ENCODE measurements at places on chromosomes 2 and 18. TPM values are rescaled to one million over a fixed set of nuclear protein-coding genes. Genes with fewer than 3 reads are reported as not detected.

DNA sequence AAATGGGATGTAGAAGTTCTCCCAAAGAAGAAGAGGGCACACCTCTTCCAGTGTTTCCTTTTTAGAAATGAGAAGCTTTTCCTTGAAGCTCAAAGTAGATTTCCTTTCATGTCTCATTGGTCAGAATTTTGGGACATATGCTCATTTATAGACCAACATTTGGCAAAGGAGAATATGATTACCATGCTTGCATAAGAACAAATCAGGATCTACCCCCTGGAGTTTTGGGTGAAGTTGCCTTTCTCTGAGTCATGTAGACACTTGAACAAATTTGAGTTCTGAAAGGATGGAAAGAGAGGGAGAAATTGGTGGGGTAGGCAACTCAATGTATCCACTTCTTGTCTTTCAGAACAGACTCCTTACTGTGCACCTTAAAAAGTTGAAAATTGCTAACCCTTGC lies 409.0 kb downstream of the SLC4A3 start:
- DNase-seq = no peak

GRCh38 chr2:222722327-222722946 lies 51.0 kb downstream of the MOGAT1 start:
- DNase-seq = no peak

DNA sequence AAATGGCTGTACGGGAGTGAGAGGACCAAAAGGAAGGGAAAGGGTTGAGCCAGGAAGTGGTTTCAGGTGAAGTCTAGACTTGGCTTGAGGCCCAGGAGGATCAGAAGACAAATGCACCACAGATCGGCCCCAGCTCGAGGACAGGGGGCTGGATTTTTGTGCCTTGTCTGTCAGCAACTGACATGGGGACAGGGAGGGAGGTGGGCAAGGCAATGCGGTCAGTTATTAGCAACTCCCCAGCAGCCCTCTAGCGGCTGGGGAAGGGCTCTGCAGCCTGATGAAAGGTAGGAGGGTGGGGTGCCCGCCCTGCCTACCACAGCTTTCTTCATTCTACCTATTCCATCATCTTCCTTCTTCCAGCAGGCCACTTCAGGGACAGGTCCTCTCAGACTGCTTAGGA lies 50.0 kb downstream of the CPO start:
- no peak for DNase-seq

DNA sequence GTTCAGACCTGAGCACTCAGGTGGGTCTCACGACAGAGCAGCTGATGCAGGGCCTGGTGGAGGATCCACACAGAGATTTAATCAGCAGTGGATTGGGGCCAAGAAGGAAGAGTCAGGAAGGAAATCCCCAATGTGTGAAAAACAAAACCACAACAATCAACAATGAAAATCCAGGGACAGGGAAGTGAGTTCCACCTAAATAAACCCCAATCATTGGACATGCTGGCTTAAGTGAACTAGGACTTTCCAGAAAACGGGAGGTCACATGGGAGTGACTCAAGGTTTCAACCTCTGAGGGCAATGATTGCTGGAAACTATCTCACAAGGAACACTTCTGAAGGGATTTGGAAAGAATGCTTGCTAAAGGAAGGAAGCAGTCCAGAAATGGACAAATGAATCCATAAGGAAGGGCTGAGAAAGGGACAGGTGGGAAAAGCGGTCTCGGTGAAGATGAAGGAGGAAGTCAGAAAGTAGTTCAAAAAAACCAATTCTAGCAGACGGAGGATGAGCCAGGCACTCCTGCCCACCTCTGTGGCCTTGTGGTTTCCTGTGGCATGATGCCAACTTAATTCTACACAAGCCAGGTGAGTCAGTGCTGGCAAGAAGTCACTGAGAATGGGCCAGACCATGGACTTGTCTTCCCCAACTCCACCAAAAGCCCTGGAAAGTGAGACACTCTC lies 15.4 kb upstream of the XDH start:
- no peak for DNase-seq

DNA sequence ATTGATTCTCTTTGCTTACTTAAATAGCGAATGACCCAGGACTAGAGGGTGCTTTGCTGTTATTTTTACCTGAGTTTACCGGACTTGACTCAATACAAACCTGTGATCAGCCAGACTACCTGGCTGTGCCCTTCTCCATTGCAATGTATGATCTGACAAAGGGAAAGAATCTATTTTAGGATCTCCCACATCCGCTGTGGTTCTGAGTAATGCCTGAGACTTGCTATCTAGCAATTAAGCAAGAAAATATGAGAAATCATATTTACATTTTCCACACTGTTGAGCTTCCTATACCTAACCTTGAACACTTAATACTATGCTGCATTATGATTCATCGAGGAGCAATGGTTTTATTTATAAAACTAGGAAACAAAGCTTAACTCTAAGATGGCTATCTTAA lies 215.2 kb downstream of the RAD51AP2 start:
- no peak for DNase-seq

DNA sequence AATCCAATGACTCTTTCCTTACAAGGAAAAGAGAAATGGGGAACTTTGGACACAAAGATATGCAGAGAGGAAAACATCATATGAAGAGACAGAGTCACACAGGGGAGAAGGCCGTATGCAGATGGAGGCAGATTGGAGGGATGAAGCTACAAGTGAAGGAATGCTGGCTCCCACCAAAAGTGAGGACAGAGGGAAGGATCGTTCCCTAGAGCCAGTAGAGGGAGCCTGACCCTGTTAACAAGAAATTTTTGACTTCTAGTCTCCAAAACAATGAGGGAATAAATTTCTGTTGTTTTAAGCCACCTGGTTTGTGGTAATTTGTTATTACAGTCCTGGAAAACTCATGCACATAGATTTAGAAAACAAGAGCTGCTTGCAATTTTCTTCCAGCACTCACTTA lies 169.3 kb downstream of the PMAIP1 start:
- DNase-seq = no peak

DNA sequence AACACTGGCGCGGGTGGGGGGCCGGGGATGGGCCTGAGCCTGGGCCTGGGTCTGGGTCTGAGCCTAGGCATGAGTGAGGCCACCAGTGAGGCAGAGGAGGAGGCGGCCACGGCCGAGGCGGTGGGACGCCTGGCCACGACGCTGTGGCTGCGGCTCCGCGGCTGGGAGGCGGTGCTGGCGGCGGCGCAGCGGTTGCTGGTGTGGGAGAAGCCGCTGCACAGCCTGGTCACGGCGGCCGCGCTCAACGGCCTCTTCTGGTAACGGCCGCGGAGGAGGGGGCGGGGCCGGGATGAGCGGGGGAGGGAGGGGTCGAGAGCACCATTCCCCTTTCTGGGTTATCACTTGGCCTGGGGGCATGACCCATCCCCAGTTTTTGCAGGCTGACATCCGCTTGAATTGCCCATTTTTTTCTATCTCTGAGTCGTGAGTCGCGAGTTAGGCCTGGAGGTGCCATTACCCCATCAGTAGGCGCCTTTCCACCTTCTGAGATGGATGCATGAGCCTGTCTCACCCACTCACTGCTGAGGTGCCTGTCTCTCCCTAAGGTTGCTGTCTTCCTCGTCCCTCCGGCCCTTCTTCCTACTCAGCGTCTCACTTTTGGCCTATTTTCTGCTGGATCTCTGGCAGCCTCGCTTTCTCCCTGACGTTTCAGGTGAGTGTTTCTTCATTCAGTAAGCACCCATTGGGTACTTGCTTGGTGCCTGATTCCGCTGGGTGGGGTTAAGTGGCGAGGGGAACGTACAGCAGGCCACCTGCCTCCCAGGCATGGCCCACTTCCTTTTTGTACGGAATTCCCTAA lies 501 bp downstream of the RETREG2 start:
- DNase-seq = peak; percentile 47

DNA sequence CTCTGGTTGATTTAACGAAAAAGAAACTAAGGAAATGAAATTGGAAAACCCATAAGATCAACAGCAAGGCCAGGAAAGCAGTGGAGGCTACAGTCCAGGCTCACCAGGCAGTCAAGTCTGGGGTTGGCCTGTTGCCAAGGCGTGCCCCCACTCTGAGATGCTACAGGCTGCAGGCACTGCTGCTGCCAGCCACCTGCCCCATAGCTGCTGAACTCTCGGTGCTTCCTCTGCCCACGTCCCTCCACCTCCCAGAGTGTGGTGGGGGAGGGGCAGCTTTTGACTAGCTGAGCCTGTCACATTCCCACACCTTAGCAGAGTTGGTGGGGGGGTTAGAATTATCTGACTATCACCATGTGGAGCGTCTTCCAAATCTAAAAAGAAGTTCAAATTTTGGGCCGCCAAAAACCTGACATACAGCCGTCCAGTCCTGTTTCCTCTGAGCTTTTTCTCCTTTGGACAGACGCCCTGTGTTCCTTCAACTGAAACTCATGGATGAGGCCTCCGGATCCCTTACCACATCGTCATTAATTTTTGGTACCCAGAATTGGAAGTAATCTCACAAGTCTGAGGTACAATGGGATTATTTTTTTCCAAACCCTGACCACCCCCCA lies 3.9 kb upstream of the SH3RF3 start:
- DNase-seq = no peak

DNA sequence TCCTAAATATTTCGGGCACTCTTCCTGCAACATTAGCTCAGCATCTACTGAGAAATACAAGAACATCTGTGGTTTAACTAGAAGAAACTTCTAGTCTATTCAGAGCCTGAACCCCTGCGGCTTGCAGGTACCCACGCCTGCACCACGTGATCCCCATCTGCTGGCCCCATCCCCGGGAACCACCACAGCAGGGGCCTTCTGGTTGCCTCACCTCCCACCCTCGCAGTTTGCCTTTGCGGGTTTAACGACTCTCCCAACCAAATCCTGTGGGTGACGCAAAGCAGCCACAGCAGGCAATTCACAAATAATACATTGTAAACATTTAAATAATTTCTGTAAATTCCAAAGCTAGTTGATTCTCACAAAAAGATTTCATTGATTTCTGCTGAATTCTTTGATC lies 90.2 kb upstream of the TMEM18 start:
- no peak for DNase-seq

DNA sequence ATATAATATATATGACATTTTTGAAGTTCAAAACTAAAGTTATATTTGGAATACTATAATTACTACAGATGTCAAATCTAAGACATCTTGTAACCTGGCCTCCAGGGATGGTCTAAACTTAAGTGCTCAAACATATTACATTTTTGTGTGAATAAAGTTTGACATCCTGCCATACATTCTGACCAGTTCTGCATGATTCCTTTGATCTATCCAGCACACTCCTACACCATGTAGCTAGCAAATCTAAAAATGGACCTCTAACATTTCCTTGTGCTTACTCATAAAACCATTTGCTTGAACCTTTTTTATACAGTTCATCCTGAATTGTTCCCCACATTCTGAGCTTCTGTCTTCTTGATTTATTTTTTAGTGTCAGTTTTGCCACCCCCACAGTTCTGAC lies 294.3 kb upstream of the ZNF804A start:
- DNase-seq = no peak

DNA sequence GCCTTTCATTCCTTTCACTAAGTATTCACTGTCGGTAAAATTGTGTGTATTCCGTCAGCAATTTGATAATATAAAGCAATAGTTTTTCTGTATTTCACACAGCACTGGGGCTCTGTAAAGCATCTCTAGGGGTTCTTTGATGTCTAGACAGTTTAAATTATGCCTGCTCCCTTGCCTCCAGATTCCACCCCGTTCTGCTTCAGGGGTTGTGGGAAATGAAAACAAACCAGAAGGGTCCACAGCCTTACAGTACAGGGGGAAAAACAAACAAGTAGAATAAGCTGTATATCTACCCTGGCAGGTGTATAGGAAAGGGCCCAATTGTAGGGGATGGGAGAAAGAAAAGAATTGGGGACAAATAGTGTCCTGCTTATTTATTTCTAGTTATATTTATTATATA lies 63.1 kb downstream of the ASXL3 start:
- DNase-seq = no peak

DNA sequence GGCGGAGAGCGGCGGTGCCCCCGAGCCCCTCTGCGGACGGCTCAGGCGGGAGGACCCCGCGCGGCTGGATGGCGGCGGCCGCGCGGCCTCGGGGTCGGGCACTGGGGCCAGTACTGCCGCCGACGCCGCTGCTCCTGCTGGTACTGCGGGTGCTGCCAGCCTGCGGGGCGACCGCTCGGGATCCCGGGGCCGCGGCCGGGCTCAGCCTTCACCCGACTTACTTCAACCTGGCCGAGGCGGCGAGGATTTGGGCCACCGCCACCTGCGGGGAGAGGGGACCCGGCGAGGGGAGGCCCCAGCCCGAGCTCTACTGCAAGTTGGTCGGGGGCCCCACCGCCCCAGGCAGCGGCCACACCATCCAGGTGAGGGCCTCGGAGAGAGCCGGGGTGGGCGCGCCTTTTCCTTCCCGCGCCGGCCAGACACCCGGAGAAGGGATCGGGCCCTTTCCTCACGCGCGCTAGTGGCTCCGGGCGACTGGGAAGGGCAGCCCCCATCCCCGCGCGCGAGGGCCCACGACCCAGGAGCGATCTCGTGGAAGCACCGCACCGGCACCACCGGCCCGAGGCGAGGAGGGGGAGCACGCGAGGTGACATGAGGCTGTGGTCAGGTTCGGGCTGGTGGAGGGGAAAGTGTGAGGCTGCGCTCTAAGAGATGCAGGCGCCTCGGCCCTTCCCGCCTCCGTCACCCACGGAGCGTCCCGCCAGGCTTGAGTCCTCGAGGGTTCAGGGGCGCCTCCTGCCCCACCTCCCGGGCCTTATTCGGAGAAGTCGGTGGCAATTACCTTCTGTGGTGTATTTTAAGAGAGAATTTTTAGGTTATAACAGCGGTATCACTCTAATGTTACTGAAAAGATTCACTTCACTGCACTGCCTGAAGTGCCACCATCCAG lies 607 bp downstream of the LAMA3 start:
- no peak for DNase-seq

GRCh38 chr2:206521612-206522011 lies 78.3 kb downstream of the ADAM23 start:
- DNase-seq = no peak

DNA sequence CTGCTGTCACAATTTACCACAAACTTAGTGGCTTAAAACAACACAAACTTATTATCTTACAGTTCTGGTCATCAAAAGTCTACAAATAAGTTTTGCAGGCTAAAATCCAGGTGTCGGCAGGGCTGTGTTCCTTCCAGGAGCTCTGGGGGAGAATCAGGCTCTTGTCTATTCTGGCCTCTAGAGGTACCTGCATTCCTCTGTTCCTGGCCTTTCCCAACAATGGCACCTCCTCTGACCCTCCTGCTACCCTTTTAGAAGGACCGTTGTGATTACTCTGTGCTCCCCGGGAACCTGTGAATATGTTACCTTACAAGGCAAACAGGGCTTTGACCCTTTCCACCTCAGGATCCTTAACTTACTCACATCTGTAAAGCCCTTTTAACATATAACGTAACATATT lies 98.5 kb downstream of the MRPS9 start:
- no peak for DNase-seq

- no peak for DNase-seq
Observed at GRCh38 chr2:197383825-197384224, 51.0 kb downstream of the SF3B1 start.

GRCh38 chr2:172282944-172283343 lies 144.4 kb upstream of the ITGA6 start:
- no peak for DNase-seq

- peak; percentile 43 for DNase-seq
Observed at GRCh38 chr18:58041633-58042032, 2.4 kb upstream of the NEDD4L start.

- no peak for DNase-seq
Observed at GRCh38 chr18:5515011-5515784, 28.6 kb downstream of the EPB41L3 start.

ASB1 gene
- total RNA-seq = 20.1 TPM

GAREM1 gene
- 21.9 TPM for total RNA-seq

STRADB gene
- 47.5 TPM for total RNA-seq

SALL3 gene
- total RNA-seq = not detected

BMP10 gene
- total RNA-seq = not detected

TDRD15 gene
- 0.06 TPM for total RNA-seq

EPAS1 gene
- total RNA-seq = 155 TPM

SERPINB13 gene
- not detected for total RNA-seq

NOL4 gene
- total RNA-seq = 1.3 TPM

NYAP2 gene
- total RNA-seq = not detected

CAPN14 gene
- 0.09 TPM for total RNA-seq

Data from left colon (tissue), 2 donors.